ENCODE measurements at places on chromosomes 1 and 21.

GRCh38 chr1:3480369-3480719, 25.9 kb downstream of the ARHGEF16 start:
- DNase-seq = no peak

GRCh38 chr1:229248821-229249817, 21.8 kb upstream of the RAB4A start:
- no peak for DNase-seq

GRCh38 chr1:190001187-190001586, 476.5 kb downstream of the BRINP3 start:
- DNase-seq = peak; percentile 29

DNA sequence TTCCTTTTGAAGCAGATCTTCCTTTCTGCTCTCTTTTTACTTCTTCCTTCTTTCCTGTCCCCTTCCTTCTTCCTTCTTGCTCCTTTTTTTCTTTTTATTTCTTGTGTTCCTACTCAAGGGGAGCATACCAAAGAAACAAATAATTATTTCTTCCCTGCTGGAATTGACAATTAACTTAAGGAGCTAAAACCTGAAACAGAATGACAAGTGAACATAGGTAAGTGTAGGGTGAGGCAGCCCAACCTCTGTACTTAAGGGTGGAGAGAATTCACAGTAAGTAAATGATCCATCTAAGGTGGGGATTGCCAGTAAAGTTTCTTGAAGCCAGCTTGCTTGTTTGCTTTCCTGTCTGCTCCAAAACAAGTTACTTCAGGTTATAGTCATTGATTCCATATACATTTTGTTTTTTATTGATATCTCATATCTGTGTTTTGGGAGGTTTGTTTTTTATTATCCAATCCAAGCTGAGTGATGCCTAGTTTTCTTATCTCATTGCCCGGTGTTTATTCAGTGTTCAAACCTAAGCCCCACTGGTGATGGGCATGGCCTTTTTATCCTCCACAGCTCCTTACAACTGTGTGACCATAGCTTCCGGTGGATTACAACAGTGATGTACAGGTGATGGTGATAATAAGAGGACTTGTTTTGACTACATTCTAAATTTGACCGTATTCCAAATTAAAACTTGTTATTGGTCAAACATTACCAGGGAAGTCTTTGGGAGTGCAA, 133.2 kb upstream of the IVNS1ABP start:
- DNase-seq = no peak

- no peak for DNase-seq
Observed at GRCh38 chr1:161737625-161738024, 12.0 kb upstream of the DUSP12 start.

DNA sequence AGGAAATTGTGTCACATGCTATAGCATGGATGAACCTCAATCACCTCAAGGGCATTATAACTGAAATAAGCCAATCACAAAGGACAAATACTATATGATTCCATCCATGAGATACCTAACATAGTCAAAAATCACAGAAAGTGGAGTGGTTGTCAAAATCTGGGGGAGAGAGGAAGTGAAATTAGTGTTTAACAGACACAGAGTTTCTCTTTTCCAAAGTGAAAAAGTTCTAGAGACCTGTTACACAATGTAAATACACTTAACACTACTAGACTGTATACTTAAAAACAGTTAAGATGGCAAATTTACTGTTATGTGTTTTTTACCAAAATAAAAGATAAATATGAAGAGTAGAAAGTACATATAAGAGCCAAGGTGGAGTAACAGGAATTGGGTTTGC, 31.8 kb downstream of the ZNF644 start:
- DNase-seq = no peak

DNA sequence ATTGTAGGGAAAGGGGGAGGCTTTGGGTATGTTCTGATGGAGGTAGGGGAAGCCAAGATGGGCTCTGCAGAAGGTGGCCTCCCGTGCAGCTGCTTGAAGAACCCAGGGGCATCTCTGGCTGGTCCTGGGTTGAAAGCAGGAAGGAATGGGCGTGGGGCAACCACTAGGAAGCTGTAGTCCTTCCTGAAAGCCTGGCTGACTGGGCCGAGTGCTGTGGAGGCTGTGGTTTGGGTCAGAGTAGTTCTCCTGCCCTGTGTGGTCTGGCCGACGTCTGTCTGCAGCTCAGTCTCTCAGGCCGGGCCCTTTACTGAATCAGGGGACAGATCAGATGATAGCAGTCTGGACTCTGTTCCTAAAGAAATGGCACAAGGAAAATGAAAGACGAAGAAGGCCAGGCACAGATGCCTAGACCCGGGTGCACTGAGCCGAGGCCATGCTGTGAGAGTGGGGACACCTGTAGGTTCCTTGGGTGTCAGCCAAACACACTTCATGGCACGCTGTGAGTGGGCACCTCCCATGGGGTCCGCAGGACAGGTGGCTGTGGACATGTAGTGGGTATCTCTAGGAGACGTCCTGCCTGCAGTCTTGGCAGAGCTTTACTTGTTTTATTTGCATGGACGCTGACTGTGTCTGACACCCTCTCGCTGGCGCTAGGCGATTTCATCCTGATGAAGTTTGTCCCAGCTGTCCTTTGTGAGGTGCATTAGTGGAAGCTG, 87.0 kb downstream of the POFUT2 start:
- DNase-seq = no peak

DNA sequence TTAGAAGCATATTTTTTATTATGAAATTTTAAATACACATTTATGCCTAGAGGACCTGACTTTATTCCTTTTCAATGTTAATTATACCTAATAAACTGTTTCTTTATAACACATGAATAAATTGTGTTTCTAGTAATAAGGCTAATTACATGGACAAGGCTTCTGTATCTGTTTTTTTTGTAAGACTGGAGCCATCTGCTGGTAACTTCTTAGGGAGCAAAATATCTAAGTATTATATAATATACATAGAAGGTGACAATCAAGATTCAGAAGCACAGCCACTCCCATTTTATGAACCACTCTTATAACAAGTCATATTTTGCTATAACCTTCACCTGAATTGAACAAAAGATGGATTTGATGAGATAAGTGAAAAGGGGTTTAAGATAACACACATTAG, 84.2 kb downstream of the LBR start:
- DNase-seq = no peak

GRCh38 chr21:33388188-33388587, 15.0 kb upstream of the IFNGR2 start:
- no peak for DNase-seq

DNA sequence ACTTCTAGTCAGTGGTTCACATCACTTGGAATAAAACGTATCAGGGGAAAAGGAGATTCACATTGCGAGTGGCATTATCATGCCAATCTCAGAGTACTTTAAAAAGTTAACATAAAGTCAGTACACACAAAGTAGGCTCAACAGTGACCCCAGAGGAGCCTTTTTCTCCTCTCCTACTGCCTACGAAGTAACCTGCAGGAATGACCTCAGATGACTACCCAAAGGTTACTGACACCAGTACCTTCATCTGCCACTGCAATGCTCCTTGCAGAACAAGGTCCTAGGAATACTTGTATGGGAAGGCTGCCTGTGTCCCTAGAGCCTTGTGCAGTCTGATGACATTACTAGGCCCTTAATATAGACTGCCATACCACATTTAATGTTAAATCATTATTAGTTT, 389.8 kb upstream of the LYPLAL1 start:
- no peak for DNase-seq

GRCh38 chr21:18522181-18522972, 118.8 kb upstream of the TMPRSS15 start:
- DNase-seq = no peak

DNA sequence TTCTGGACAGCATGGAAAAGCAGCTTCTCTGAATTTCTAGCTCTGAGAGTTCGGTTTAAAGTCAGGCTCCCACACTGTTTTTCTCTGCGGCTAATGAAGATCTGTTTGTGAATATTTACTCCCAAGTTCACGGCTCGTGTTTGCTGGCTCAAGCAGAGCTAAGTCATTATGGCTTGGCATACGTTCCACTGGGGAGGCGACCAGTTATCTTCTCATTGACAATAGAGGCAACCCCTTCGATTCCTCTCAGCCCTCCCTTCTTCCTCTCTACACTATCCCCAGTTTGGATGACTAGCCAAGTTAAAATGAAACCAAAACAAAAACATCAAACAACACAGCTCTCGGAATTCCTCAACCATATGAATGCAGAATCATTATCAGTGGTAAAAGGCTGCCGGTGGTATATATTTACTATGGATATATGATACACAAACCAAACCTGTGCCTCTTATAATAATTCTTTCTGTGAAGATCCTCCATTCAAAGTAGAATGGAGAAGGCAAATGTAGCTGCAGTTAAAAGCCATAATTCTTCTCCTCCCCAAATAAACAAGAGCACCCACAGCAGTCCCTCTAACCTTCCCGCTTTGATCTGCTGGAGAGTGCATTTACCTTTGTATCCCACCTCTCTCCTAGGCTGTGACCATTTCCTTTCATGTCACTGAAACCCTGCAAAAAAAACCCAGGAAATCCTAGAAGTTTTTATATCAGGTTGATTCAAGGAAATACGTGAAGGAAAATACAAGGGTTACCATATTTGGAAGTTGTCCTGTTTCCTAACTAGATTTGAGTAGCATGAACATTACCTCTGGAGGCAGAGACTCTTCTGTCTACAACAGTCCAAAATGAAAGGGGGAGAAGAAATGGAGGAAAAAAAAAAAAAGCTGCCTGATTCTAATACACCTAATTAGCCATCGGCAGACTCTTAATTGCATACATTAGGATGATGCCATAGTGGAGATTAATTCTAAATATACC, 108.3 kb upstream of the USH2A start:
- no peak for DNase-seq

GRCh38 chr1:100597061-100597741, 59.3 kb downstream of the GPR88 start:
- DNase-seq = peak; percentile 85

GRCh38 chr1:241636291-241636690, 3.9 kb downstream of the CHML start:
- no peak for DNase-seq

DNA sequence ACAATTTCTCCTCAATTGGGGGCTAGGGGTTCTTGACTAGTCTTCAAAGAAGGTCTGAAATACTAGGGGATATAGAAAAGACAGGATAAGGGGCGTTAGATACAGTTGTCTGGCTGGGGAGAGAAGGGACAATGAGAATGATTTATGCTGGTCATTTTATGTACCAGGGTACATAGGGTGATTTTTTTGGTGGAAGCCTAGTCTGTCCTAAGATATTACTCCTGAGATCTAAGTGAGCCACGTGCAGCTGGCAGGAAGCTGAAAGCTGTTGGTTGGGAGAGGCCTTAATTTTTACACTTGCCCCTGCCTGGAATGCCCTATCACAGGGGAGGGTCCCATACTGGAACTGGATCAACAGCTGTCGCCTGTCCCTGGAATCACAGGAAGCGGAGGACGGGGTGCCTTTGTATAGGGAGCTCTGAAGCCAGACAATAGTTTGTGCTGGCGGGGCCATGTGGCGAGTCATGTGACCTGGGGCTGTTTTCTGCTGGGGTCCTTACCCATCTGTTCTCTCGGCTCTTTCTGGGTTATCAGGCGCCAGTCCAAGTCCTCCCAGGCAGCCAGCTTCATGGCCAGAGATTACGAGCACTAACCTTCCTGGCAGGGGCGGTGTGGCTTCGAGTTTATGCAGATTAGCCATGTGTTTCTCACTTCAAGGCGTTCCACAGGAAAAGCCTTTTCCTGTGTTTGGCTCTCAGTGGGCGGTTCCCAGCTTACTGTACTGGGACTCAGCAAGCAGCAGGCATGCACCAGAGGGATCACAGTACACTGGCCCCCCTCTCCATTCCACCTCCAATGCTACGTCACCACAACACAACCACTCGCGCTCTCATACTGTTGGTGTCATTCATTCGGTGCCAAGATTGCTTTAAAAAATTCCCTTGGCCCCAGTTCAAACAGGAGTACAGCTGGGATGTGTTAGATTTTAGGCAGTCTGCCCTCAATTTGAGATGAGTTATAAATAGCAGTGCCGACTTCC, 27.5 kb downstream of the ARID1A start:
- DNase-seq = peak; percentile 99

DNA sequence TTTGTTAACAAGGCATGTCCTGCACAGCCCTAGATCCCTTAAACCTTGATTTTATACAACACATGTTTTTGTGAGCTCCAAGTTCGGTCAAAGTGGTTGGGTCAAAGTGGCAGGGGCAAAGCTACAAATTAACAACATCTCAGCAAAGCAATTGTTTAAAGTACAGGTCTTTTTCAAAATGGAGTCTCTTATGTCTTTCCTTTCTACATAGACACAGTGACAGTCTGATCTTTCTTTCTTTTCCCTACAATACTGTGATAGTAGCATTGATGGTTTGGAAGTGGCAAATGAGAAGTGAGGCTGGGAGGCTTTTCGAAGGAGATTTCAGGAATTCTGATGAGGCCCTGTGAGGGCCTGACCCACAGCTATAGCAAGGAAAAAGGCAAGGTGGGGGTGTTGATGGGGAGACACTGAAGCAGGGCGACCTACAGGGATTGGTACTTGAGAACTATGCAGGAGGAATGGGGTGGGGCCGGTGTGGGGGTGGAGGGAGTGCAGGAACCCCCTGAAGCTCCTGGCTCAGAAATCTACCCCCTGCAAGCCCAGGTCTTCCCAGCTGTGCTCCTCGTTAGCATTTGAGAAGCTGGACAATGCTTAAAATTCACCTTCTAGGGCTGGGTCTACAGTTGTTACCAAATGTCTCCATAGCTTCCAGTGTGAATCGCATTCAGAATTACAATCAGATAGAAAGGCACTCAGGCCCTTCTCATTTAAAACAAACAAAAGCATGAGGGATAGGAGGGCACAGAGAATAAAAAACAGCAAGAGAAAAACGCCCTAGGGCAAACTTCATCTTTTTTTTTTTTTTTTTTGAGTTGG, 102.6 kb upstream of the PPM1J start:
- DNase-seq = no peak

- DNase-seq = no peak
Observed at GRCh38 chr1:117362986-117363385, 4.3 kb upstream of the MAN1A2 start.

DNA sequence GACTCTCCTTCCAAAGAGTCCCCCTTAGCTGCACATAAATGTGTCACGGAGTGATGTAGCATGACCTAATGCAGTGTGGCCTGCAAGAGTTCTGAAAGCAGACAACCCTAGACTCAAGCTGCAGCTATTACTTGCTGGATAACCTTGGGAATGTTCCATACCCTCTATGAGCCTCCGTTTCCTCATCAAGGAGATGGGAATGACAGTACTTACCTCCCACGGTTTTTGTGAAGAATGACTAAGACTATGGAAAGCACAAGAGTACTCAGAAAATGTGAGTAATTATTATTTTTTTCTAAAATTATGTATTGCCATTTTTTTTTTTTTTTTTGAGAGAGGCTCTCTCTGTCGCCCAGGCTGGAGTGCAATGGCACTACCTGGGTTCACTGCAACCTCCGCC, 3.0 kb downstream of the TTC39A start:
- no peak for DNase-seq

DNA sequence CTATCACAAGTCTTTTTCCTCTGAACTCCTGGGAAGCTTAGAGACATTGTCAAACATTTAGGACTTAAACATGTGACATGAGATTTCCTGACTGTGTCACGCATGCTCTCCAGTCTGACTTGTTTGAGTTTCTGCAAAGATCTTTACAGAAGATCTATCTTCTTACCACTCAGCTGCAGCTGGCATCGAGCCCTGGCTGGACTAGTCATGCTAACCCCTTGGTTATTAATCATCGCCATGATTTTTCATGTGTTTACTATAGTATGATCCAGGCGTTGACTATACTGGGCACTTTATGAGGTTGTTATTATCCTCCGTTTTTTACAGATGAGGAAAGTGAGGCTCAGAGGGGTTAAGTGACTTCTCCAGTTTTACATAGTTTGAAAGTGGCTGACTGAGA, 18.1 kb upstream of the IRF2BP2 start:
- DNase-seq = no peak

- peak; percentile 79 for DNase-seq
Observed at GRCh38 chr1:115505148-115505571, 136.6 kb upstream of the VANGL1 start.

- DNase-seq = no peak
Observed at GRCh38 chr1:31944205-31945089, 6.3 kb upstream of the PTP4A2 start.
